Stimulated activated CD8-positive, alpha-beta memory T cell treated with anti-CD3 and anti-CD28 coated beads, Interleukin-7, amount 100 ng/mL, for 48 hours (primary cell): ENCODE measurements at places on chromosomes 6 and 20.

- no peak for DNase-seq
These were observed 4.3 kb upstream of the COX4I2 start for GRCh38 chr20:31633339-31633914.

- DNase-seq = no peak
These were observed 178.7 kb downstream of the GJA10 start for GRCh38 chr6:90072935-90073464.

DNA sequence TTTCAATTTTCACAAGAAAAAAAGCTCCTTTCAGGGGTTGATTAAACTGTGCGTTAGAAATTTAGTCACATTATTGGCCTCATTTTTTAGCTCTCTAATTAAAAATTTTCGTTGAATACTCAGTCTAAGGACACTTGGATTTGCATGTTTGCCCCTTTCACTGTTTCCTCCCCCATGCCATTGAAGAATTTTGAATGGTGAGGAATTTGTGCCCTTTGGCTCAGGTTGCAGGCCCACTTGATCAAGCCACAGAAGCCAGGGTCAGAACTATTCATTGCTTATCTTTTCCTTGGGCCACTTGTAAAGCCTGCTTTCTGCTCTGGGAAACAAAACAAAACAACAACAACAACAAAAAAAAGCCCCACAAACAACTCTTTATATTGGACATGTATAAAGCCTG is 12.2 kb downstream of the LIN28B start:
- no peak for DNase-seq

- peak; percentile 63 for DNase-seq
These were observed 49.1 kb downstream of the UTRN start for GRCh38 chr6:144334150-144334708.

GRCh38 chr20:3472105-3472504 is 1.3 kb downstream of the ATRN start:
- DNase-seq = no peak

DNA sequence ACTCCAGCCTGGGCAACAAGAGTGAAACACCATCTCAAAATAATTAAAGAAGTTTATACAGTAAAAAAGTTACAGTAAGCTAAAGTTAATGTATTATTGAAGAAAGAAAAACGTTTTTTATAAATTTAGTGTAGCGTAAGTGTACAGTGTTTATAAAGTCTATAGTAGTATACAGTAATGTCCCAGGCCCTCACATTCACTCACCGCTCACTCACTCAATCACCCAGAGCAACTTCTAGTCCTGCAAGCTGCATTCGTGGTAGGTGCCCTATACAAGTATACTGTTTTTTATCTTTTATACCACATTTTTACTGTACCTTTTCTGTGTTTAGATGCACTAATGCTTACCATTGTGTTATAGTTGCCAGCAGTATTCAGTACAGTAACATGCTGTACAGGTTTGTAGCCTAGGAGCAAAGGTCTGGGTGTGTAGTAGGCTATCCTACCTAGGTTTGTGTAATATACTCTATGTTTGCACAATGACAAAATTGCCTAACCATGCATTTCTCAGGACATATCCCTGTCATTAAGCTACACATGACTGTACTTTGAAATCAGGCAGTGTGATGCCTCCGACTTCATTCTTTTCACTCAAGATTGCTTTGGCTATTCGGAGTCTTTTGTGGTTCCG is 16.7 kb downstream of the MGME1 start:
- DNase-seq = no peak

- DNase-seq = no peak
These were observed 2.8 kb downstream of the AFDN start for GRCh38 chr6:167829513-167829912.

DNA sequence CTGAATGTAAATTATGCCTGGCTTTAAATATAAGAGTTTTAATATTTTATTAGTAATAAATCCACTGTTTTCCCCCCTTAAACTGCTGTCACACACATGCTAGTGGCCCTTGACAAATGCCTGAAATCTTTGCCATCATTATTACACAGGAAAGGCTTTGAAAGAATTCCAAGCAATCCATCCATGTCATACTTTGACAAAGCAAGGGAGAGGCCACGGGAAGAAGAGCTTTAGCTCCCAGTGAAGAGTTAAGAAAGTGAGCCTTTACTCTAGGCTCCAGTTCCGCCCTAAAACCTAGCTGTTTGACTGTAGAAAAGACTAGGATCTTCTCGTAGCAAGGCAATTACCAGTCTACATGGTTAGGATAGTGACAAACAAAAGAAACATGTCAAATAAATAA is 147.9 kb downstream of the GMDS start:
- no peak for DNase-seq

DNA sequence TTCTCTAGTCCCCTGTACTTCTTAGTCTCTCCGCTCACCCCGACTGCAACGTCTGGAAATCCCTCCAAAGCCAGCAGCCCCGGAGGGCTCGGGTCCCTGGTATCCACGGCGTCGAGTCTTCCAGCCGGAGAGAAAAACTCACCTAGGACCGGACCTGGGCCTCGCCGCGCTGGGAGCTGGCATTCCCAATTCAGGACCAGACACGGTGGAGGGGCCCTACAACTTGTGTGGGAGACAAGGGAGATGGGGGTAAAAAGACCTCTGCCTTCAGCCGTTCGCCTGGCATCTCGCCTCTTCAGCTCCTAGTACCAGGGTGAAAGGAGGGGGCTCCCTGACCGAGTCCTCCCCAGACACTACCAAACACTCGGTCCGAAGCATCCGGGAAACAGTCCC is 64.3 kb downstream of the GPX5 start:
- DNase-seq = no peak

GRCh38 chr6:1322696-1323219 is 10.9 kb downstream of the FOXQ1 start:
- no peak for DNase-seq

- no peak for DNase-seq
These were observed 67.1 kb downstream of the SYCP2 start for GRCh38 chr20:59866338-59866737.

GRCh38 chr6:13524801-13525508 is 37.6 kb upstream of the GFOD1 start:
- DNase-seq = no peak

GRCh38 chr6:44257753-44258324 is 511 bp upstream of the SLC35B2 start:
- no peak for DNase-seq

- no peak for DNase-seq
These were observed 76.1 kb upstream of the MANEA start for GRCh38 chr6:95501032-95501904.

DNA sequence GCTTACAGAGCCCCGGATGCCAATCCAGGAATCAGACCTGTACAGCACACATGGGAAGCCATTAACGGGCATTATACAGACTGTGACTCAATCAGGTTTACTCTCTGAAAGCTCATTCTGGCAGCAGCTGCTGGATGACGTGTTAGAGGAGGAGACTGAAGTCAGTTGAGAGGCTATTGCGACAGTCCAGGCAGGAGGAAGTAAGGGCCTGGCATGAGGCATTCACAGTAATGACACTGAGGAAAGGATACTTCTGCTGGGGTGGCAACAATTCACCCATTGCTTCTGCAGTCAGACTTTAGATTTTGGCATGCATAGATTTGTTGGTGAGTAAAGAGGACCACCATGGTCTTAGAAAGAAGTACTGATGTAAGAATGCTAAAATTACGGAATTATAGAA is 151.0 kb upstream of the HEY2 start:
- no peak for DNase-seq
